Hematopoietic multipotent progenitor cell (in vitro differentiated cells): ENCODE measurements at places on chromosomes 3 and 15.
A peak's percentile ranks its signal among the peaks of the same experiment; 100 is the strongest.

GRCh38 chr3:185837414-185837813 lies 12.6 kb upstream of the IGF2BP2 start:
- DNase-seq = no peak

- no peak for DNase-seq
These were observed 3.3 kb downstream of the GABRG3 start for GRCh38 chr15:26974120-26974780.

DNA sequence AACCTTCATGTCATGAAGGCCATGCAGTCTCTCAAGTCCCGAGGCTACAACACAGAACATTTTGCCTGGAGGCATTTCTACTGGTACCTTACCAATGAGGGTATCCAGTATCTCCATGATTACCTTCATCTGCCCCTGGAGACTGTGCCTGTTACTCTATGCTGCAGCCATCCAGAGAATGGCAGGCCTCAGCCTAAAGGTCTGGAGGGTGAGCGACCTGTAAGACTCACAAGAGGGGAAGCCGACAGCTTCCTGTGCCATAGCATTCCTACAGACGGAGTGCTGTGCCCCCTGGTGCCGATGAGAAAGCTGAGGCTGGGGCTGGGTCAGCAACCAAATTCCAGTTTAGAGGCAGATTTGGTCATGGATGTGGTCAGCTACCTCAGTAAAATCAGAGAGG lies 51.3 kb upstream of the CADPS start:
- no peak for DNase-seq

DNA sequence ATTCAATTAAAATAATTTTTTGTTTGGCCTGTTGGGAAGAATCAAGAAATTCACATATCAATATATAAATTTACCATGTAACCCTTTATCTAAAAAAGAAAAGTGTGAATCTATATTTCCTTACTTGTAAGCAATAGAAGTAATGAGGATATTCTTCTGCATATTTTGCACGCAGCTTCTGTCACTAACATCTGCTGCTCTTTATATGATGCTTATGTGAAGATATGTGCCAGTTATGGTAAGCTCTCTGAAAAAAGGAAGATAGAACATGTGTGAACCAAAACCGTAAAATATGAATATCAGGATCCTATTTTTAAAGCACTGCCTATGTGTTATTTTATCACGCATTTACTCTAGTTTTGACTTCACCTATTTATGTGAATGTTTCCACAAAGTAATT lies 96.4 kb upstream of the ATP11B start:
- no peak for DNase-seq

GRCh38 chr3:183148056-183148455 lies 14.5 kb downstream of the LAMP3 start:
- no peak for DNase-seq

DNA sequence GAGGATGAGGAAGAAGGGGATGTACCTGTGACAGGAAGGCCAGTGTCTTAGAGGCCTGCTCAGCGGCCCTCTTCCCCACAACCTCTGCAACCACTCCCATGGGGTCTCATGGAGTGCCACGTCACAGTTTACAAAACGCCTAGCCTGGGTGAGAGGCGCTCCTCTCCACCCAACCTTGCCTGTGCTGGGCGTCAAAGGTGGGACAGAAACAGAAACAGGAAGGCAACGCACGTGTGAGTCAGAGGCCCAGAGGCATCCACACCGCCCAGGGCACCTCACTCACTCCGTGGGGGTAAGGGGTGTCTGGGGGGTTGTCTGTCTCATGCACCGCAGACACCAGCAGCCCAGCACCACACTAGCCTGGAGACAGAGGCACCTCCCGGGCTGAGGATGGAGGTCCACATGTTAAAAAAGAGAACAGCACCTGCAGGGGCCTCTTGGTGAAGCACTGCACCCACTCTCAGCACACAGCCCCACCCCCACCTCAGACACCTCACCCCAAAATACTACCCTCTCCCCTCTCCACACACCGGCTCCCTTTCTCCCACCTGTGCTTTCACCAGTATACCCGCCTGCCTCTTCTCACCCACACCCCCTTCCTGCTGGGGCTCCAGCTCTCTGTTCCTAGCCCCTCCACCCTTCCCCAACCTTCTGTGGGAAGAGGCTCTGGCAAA lies 4.7 kb upstream of the CALML4 start:
- peak; percentile 34 for DNase-seq
